OCI-LY7 (cell line): ENCODE measurements at places on chromosomes 6 and 20.
A peak's percentile ranks its signal among the peaks of the same experiment; 100 is the strongest.

- no peak for DNase-seq
Measured at GRCh38 chr6:105116150-105116549, 63.7 kb downstream of the POPDC3 start.

- DNase-seq, result no peak
Measured at GRCh38 chr6:137167702-137168377, 5.6 kb downstream of the IL22RA2 start.

DNA sequence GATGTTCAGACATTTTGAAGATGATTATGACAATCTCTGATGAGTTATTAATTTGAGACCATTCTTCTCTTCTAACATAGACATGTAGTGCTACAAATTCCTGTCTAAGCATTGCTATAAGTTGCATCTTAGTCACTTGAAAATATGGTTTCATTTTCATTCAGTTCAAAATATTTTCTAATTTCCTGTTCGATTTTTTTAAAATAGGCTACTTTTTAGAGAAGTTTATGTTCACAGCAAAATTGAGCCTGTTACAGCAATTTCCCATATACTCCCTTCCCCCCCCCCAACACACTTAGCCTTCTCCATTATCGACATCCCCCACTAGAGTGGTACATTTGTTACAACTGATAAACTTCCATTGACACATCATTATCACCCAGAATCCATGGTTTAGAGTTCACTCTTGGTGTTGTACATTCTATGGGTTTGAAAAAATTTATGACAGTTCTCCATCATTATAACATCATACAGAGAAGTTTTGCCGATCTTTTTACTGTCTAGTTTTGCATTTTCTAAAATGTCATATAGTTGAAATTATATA, 31.2 kb downstream of the PLAGL1 start:
- no peak for DNase-seq

- no peak for DNase-seq
Measured at GRCh38 chr6:143363299-143363698, 87.2 kb downstream of the ADAT2 start.

- no peak for DNase-seq
Measured at GRCh38 chr6:130187335-130188206, 35.2 kb downstream of the SAMD3 start.

DNA sequence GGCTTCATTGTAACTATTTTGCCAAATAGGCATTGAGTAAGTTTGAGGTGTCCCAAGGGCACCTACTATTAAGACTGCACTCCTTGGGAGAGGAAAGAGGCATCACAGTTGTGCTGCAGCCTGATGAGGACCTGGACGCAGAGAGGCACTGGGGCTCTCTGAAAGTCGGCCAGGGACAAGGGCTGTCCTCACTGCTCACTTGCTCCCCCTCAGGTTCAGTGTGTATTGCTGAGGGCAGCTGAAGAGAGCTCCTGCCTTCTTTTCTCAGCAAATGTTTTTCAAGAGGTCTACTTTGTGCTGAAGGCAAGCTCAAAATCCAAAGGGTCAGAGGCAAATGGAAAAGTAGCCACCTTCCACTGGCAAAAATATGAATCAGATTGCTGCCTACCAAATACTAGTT, 331.8 kb downstream of the RIMS1 start:
- DNase-seq, result peak; percentile 3

- peak; percentile 35 for DNase-seq
Measured at GRCh38 chr6:141677598-141678211, 455.0 kb upstream of the GJE1 start.

DNA sequence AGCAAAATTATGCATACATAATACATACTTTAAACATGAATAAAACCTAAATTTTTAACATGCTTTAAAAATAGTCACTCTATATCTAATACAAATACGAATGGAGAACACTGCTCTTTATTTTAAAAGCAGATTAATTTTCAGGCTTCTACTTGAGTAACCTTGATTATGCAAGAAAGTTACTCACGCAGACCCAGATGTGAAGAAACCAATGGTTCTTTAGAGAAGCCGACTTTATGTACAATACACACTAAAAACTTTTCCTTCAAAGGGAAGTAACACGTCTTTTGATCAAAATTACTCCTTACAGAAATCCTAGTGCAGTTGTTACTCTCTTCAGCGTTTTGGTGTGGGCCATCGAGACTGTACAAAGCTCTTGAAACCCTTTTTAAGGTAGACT, 136.9 kb upstream of the SLC22A16 start:
- DNase-seq, result no peak

DNA sequence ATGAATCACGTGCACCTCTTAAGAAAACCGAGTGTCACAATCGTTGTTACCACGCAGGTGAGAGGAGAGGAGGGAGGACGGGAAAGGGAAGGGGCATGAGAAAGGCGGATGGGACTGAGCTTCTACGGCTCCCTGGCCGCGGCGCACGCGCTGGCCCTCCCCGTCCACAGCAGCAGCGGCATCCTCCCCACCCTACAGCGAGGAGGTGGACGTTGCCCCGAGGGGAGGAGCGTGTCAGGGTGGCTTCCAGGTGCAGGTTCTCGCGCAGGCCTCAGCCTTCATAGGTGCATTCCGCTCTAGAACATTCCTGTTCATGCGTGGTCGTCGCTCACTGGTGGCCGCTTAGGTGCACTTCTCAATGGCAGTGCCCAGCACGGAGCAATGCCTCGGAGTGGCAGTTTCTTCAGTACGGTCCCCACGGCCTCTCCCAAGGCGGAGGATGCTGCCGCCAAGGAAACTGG, 29.7 kb upstream of the AFDN start:
- DNase-seq, result no peak

- no peak for DNase-seq
Measured at GRCh38 chr6:118546164-118546879, 1.8 kb upstream of the PLN start.

DNA sequence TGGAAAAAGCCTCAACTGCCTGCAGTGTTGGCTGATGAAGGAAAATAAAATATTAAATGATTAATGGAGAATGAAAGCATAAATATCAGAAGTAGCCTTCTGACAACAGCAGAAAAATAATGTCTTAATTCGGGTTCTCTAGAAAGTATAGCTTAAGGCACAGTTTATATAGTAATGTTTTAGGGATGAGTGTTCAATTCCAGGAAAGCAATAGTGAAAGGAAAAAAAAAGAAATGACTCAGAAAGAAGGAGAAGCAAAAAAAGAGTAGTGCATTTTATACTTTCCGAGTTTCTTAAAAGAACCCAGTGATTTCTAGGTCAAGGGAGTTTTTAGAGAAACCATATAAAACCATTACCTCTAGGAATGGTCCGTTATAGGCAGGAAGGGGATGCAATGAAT, 137.3 kb downstream of the HTR1B start:
- no peak for DNase-seq

- DNase-seq, result no peak
Measured at GRCh38 chr6:107941627-107942026, 16.4 kb downstream of the SEC63 start.

DNA sequence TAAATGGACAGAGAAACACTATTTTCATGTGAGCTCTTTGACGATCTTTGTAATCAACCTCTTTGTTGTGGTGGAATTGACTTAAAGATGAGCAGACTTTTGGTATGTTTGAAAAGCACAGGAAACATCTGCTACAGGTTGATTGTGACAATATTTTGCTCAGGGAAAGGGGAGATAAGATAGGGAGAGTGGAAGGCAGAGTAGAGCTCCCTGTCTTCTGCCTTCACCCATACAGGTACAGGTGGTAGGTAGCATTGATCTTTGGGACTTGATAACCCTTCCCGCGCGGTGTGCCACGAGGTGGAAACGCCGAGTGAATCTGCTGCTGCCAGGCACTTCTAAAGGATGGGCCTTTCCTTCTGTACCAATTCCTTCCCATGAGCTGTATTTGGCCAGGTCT, 183.6 kb downstream of the UTRN start:
- no peak for DNase-seq

DNA sequence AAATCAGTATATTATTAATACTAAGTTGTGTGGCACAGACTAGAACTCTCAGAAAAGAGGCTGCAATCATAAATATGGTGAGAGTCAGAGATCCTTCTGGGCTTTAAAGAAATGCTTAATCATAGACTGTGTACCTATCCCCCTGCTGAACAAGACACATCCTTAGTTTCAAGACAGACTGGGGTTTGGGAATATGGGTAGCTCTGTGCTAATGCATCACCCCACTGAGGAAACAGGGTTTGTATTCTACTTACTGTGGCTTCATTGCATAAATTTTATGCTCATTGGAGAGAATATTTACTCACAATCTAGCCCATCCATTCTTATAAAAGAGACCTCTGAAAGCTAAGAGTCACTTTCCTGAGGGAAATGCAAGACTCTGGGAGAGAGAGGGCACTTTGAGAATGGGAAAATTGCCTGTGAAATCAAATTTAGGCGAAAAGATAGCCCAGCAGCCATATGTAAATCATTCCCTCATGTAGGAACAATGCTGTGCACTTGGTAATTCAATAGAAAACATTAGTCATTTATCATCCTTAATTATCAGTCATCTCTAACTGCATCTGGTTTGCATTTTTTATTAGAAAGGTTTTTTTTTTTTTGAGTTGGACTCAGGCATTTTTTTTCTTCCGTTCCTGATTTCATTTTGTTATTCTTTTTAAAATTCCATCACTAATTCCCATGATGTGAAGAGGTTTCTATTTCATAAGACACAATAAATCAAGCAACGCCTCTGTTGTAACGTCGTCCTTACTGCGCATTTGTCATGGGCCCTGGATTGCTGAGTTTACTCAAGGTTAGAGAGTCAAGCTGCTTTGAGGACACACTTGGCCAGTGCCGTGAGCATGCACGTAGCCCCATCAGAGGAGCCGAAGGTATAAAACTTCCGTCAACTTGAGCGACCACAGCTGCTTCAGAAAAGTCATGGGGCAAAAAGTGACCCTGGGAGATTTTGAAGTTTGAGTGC, 91.8 kb downstream of the TRMT11 start:
- no peak for DNase-seq
